Activated CD4-positive, alpha-beta T cell treated with anti-CD3 and anti-CD28 coated beads for 36 hours (primary cell): ENCODE measurements at places on chromosomes 3 and 15. TPM values are rescaled to one million over a fixed set of nuclear protein-coding genes. Genes with fewer than 3 reads are reported as not detected.
A peak's percentile ranks its signal among the peaks of the same experiment; 100 is the strongest.

DNA sequence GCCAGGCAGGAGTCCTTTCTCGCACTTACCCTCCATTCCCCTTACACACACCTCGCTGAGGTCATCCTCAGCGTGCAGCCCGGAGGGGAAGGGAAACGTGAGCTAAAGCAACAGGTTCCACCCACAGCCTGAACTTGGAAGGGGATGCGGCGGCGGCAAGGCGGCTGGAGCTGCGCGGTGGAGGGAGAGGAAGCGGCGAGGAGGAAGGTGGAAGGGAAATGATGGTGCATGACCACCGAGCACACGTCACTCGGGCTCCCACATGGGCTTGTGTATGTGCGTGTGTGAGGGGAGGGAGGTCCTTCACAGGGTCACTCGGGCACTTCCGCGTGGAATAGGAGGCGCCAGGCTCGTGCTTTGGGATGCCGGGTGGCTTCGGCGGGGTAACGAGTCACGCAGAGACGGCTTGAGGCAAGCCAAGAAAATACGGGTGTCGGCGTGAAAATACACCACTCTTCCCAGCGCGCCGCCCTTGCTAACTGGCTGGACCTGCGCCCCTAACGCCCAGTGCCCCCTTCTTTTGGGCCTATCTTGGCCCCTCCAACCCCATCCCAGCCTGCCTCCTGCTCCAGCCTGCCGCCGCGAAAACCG is 225.5 kb upstream of the IL12A start:
- peak; percentile 52 for DNase-seq

Gene PIGX
- 42.2 TPM for total RNA-seq

- peak; percentile 77 for DNase-seq
These were observed 959 bp downstream of the SFMBT1 start for GRCh38 chr3:53044711-53045517.

GRCh38 chr3:71307991-71308697 is 275.4 kb downstream of the FOXP1 start:
- DNase-seq = no peak

Gene ADAMTS7
- total RNA-seq = 0.09 TPM

Gene KCNMB3
- total RNA-seq = 0.33 TPM

DNA sequence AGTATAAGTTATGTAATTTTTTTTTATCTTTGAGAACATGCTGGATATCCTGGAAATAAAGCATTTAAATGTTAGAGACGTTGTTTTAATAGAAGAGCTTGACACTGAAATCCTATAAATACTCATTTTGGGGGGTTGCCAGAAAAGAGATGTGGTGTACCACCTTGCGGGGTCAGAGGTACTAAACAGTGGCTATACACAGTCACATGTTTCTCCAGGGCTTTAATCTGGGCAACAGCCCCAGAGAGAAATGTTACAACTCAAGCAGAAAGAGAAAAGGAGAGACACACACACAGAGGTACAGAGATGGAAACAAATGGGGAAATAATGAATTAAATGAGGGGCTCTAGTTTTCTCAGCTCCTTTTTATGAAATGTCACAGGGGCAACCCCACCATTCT is 113.8 kb downstream of the SENP2 start:
- DNase-seq = no peak

- DNase-seq = peak; percentile 76
These were observed 26.4 kb upstream of the HERC1 start for GRCh38 chr15:63860155-63860554.

- no peak for DNase-seq
These were observed 222.4 kb upstream of the CD96 start for GRCh38 chr3:111319598-111319997.

DNA sequence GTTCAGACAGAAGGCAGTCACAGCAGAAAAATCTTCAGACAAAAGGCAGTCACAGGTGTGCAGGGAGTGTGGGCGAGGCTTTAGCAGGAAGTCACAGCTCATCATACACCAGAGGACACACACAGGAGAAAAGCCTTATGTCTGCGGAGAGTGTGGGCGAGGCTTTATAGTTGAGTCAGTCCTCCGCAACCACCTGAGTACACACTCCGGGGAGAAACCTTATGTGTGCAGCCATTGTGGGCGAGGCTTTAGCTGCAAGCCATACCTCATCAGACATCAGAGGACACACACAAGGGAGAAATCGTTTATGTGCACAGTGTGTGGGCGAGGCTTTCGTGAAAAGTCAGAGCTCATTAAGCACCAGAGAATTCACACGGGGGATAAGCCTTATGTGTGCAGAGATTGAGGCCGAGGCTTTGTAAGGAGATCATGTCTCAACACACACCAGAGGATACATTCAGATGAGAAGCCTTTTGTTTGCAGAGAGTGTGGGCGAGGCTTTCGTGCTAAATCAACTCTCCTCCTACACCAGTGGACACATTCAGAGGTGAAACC is 27.6 kb downstream of the ZNF589 start:
- DNase-seq = peak; percentile 95

Gene PLSCR4
- not detected for total RNA-seq

- peak; percentile 19 for DNase-seq
These were observed 101.2 kb upstream of the ETV5 start for GRCh38 chr3:186209810-186210752.

Gene ATP10A
- 22.4 TPM for total RNA-seq

- DNase-seq = no peak
These were observed 5.2 kb upstream of the SLC28A1 start for GRCh38 chr15:84879088-84879780.

DNA sequence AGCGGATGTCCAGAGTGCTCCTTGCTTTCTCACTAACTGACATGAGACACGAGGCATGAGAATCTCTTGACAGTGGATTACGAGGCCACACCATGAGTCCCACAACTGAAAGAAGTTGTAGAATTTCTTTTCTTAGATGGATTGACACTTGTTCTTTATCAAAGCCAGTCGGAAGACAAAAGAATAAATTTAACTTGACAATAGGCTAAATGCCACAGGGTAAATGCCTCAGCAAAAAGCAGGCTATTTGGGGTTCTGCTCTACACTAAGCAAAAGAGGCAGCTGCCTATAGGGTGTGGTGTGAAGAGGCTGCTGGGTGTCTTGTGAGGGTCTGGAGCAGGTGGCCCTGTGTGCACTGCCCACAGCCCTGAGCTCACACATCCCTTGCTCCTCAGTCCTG is 135.1 kb upstream of the SEMA6D start:
- DNase-seq = no peak

DNA sequence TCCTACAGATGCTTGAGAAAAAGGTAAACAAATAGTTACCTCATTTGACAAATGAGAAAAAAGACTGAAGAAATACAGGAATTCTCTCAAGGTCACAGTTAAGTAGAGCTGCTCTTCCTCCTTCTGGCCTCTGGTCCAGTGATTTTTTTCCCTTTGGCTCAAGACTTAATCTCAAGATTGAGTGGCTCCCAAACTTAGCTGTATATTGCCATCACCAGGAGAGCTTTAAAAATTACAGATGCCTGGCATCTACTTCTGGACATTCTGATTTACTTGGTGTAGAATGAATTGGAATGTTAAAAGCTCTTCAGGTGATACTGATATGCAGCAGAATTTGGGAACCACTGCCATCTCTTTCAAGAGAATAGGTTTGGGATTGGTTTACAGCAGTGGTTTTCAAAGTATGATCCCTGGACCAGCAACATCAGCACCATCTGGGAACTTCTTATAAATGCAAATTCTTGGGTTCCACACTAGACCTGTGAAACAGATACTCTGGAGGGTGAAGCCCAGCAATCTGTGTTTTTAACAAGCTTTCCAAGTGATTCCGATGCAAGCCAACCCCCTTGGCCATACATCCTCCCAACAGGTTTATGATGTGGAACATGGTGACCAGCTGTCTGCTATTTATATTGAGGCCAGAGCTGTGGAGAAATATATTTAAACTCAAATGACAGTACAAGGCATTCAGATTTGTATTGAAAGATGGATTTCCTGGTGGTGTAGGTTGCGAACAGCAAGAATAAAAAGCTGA is 333.0 kb upstream of the RARB start:
- no peak for DNase-seq

- DNase-seq = peak; percentile 53
These were observed 46.3 kb downstream of the GABRG3 start for GRCh38 chr15:27017168-27017809.

DNA sequence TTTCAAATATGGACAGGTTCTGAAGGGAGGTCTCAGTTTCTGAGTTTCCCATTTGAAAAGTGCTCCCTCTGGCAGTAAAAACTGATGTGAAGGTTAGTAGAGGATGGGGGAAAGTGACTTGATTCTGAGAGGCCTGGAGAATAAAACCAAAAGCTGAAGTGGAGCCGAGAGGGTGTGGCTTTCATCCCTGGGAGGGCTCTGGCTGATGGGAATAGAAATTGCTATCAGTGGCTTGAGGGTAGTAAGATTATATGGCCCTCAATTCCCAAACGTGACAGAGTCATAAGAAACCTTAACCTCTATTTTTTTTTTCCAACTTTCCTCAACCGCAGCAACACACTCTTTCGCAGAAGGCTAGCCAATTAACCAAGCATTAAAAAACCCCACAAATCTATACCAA is 185.9 kb downstream of the MEIS2 start:
- no peak for DNase-seq

DNA sequence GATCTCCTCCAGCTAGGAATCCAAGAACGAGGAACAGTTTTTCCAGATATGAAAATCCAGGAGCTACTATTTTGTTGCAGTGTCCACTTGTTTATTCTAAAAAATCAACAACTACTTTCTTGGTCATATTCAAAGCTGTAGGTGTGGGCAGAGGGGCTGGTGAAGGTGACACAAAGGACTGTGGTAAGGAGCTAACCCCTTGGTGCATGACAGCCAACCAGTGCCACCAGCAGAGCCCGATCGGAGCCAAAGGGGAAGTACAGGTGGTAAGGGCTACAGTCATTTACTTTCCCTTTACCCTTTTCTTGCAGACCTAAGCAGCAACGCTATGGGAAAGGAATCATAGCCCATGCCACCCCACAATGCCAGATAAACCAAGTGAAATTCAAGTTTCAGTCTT is 30.7 kb downstream of the PLA1A start:
- peak; percentile 62 for DNase-seq

Gene NRROS
- 19.6 TPM for total RNA-seq

Gene CPN2
- total RNA-seq = not detected

Gene ZBTB38
- total RNA-seq = 21.3 TPM

Gene FBN1
- total RNA-seq = 0.56 TPM

DNA sequence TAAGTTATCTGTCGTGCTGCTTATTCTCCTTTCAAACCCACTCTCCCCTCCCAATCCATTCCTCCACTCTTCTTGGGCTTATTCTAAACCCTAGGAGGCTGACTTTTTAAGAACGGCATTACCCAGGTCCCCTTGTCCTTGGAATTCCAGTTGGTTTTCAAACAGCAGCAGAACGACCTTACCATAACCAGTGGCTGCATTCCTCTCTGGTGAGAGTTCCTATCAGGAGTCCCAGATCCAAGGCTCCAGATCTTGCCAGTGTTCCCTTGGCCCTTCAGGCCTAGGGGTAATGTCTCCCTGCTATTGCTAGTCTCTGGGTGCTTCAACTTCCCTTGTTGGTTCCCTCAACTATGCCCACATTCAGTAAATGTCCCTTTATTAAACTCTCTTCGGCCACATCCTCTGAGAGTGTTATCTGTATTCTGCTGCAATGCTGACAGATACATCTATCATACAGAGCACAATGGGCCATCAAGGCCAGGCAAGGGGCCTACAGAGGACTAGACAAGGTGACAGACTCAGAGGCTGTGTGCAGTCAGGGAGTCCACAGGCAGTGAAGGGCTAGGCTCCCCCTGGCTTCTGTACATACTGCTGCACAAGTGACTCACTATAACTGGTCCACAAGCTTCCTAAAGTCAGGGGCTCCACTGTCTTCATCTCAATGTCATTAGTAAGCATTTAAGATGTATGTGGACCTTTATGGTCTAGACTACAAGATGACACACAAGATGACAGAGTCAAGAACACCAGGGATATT is 10.1 kb downstream of the LYSMD2 start:
- DNase-seq = peak; percentile 50

Gene TMIE
- total RNA-seq = 1.6 TPM

DNA sequence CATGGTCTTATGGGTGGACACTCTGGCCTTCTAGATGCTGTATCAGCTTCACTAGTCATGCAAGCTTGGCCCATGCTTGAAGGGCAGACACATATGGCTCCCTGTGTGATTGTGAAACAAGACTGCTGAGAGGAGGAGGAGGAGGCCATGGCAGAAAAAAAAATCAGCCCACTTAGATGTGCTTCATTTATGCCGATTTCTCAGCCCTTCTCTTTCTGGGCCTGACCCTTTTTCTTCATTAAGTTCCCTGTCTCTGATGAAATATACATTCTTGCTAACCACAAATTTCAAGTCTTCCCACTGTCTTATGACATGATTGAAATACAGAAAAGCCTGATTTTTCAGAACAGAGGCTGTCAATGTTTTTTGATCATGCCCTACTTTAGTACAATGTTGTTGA is 213.0 kb upstream of the FEZF2 start:
- no peak for DNase-seq

DNA sequence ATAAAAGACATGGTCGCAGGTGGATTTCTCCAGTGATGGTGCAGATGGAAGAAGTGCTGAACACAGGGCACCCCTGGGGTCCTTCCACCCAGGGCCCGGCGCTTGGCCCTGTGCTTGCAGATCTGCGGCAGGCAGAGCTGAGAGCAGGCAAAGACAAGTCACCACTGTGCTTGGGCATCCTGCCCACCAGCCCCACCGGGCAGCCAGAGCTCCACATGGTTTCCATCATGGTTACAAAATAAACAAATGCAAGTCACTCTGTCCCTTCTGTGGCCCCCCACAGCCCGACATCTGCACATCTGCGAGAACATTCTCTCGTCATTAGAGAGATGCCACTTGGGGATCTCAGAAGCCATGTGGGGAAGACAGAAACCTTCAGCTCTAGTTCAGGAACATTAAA is 37.6 kb upstream of the SFMBT1 start:
- no peak for DNase-seq

- no peak for DNase-seq
These were observed 146.1 kb upstream of the KBTBD8 start for GRCh38 chr3:66851894-66852613.

Gene PLA2G4E
- total RNA-seq = not detected

Gene HIGD2B
- total RNA-seq = not detected

Gene LRRIQ4
- 0.09 TPM for total RNA-seq
